Cortex of kidney (tissue), 1 donor: ENCODE measurements at places on chromosomes 6 and 20.

DNA sequence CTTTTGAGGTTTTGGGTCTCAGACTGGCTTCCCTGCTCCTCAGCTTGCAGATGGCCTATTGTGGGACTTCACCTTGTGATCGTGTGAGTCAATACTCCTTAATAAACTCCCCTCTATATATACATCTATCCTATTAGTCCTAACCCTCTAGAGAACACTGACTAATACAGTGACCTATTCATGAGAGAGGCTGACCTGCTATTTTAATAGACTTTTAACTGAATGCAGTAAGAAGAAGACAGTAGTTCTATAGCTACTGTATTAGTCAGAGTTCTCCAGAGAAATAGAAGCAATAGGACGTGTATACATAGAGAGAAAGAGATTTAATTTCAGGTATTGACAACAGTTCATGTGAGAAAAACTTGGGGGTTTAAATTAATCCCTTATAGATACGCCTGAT, 53.3 kb upstream of the SMLR1 start:
- DNase-seq, result no peak

- DNase-seq, result no peak
Measured at GRCh38 chr20:40254023-40254772, 434.8 kb downstream of the MAFB start.

- DNase-seq, result no peak
Measured at GRCh38 chr6:169158691-169159090, 95.0 kb downstream of the THBS2 start.

- no peak for DNase-seq
Measured at GRCh38 chr6:47919875-47920274, 138.0 kb downstream of the OPN5 start.

GRCh38 chr6:33082702-33083101, 6.9 kb downstream of the HLA-DPB1 start:
- DNase-seq, result no peak

DNA sequence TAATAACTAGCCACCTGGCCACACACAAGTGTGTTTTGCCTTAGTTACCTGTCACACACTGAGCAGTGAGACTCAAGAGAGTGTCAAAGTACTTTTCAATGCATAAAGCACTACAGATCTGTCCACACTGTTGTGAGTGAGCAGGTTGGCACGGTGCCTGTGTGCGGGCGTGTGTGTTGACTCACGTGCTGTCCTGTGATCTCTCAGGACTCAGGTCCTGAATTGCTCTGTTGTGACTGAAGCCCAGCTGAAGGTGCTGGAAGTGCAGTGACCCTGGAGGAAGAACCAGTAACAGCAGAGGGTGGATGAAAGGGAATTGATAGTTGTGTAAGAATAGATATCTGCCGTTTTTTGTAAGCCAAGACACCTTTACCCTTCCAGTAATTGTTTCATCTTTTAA, 18.3 kb downstream of the SLC16A10 start:
- DNase-seq, result no peak

- DNase-seq, result no peak
Measured at GRCh38 chr20:48856130-48856529, 28.3 kb upstream of the PREX1 start.

DNA sequence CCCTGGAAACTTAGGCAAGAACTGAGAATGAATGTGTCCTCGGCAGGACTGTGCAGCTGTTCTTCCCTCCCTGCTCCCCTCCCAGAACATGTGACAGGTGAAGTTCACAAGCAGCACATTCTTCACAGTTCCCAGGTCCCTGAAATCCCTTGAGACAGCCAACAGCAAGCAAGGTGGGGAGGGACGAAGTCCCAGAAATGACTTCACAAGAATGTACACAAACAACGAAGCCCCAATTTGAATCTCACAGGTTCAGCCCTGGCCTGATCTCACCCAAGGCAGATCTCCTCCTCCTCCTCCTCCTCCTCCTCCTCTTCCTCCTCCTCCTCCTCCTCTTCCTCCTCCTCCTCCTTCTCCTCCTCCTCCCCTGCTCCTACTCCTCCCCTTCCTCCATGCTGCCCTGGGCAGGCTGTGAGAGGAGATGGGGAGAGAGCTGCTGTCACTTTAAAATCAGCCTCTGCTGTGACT, 32.4 kb downstream of the WRNIP1 start:
- no peak for DNase-seq

DNA sequence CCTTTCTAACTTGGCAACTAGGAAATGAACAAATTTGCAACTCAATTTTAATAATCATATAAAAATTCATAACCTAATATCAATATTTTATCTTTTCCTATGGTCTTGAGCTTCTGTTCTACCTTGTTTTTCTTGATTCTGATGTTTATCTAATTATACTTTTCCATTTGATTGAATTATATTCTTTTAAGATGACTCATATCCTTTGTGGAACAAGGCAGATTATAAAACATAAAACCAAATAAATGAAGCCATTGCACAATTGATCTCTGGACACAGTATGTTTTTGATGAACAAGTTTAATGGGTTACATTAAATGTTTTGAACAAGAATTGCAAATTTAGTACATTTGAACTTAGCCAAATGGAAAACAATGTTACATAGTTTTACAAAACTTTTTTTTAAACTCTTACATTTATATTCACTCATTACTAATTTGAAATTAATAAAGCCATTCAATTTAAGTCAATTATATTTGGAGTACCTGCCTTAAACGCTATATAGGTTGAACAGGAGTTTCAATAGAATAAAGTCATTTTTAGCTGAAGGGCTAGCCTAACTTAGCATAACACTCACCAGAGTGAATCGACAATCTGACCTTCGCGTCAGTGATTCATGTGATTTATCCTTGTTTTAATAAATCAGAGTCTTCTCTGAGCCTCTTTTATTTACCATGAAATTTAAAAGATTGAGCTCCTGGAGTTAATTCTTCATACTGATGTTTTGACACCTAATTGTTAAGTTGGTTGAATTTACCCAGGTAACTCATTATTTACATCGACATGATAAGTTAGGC, 3.8 kb downstream of the NCOA7 start:
- DNase-seq, result no peak

- no peak for DNase-seq
Measured at GRCh38 chr6:145891126-145891525, 73.0 kb downstream of the SHPRH start.

- DNase-seq, result no peak
Measured at GRCh38 chr20:34663213-34663943, 13.5 kb downstream of the PIGU start.

DNA sequence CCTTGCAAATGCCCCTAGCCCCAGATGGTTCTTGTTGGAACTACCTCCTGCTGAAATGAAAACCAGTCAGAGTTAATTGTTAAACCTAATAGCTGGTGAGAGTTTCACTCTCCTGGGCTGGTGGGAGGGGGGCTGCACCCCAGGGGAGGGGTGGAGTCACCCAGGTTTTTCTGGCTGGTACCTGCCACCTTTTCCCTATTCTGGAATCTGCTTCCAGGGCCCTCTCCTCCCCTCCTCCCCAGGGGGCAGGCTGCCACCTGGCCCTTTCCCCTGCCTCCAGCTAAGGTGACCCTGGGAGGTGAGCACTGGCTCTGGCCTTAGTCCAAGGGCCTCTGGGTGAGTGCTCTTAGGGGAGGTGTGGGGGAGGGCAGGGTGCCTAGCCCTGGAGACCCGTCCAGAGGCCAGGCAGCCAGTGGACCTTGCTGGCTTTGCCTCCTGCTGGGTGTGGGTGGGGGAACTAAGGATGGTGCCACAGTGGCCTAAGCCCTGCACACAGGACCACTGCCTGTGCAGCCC, 48.8 kb upstream of the EPB41L1 start:
- DNase-seq, result peak; percentile 91

DNA sequence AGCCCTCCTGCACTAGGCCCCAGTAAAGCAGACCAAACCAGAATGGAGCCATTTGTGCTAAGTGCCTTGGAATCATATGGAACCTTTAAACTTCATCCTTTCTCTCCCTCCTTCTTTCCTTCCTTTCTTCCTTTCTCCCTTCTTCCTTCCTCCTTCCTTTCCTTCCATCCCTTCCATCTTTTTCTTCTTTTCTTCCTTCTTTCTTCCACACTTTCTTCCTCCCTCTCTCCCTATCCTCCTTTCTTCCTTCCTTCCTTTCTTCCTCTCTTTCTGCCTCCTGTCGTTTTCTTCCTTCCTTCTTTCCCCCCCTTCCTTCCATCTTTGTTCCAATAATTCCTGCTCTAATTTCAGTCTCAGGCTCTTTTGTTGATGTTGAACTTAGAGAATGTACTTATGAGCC, 11.2 kb upstream of the SFT2D1 start:
- no peak for DNase-seq

DNA sequence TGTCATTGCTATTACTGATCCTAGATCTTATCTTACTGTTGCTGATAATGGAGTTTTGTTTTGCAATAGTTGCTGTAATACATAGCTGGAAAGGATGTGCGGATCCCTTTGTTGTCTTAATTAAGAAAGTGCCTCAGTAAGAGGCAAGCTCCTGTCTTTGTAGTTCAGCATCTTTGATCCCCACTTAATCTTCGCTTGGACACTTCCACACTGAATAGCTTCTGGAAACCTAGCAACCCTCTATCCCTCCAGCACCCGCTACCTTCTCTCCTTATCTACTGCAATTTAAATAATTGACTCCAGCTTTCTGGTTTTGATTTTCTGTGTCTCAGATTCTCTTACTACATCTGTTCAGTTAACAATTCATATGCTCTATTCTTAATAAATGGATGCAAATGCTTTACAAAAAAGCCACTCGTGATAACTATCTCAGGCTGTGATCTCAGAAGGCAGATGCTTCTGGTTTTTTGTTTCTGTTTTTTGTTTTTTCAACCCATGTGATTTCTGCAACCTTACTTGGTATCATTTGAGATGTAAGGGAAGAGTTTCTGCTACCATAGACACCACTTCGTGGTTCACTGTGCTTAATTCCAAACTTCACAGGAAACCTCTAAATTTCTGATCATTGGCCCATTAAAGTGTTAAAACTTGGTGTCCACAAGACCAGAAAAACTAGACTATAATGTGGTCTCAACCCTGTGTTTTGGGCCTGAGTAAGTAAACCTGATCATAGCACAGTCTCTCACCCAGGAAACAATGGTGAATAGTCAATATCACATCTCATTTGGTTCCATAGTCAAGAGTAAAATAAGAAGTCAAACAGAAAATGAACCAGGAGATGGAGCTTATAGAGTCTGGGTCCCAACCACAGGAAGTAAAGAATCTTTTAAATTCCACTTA, 352.1 kb upstream of the SOX4 start:
- DNase-seq, result no peak
